ENCODE measurements at places on chromosomes 16 and 17. TPM values are rescaled to one million over a fixed set of nuclear protein-coding genes. Genes with fewer than 3 reads are reported as not detected.

Gene LPO
- total RNA-seq, result not detected

Gene PPM1D
- total RNA-seq, result 10.8 TPM

Gene OR1A1
- not detected for total RNA-seq

Gene PALB2
- 17.9 TPM for total RNA-seq

Gene CCL1
- not detected for total RNA-seq
